ENCODE measurements at places on chromosomes 5 and 9. TPM values are rescaled to one million over a fixed set of nuclear protein-coding genes. Genes with fewer than 3 reads are reported as not detected.

The C9orf153 gene
- total RNA-seq = 0.26 TPM

The ZNF658 gene
- total RNA-seq = 3.1 TPM

The C9 gene
- not detected for total RNA-seq

The ARHGEF39 gene
- 28.1 TPM for total RNA-seq

The TXNDC8 gene
- total RNA-seq = not detected

The CYLC2 gene
- total RNA-seq = not detected

The STPG3 gene
- total RNA-seq = not detected

The CCL27 gene
- total RNA-seq = 0.80 TPM

The FREM1 gene
- total RNA-seq = not detected

DNA sequence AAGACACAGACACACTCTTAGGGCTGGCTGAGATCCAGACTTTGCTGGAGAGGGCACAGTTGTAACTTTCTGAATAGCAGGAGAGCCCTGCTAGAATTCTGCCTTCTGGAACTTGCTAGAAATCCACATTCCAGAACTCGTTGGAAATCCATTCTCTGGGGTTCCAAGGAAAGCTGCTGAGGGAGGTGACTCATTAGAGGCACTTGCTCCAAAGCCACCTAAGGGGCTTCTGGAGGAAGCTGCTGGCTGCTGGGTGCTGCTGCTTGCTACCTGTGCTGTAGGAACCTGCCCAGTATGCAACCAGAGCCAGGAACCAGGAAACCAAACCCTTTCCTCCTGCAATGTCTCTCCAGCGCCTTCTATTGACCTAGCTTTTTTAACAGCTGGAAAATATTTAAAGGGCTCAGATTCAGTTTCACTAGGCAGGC lies 4.1 kb upstream of the TLE4 start:
- DNase-seq = no peak

DNA sequence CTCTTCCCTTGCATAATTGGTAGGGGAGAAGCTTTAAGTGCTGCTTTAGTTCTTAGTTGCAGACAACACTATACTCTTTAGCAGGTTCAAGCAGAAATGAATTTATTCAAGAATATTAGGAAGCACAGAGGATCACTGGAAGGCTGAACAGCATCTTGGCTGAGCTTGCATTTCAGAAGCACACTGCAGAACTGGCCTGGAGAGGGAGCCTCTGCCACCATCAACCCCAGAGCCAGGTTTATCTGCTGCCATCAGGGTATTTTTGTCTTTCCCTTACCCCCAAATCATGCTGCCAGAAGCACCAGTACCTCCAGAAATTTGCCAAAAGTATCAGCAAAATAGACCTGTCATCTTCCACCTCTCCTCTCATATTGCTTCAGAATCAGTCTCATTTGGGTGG lies 440.7 kb downstream of the DMAC1 start:
- no peak for DNase-seq

- no peak for DNase-seq
Measured at GRCh38 chr5:107184871-107185270, 485.9 kb downstream of the EFNA5 start.

DNA sequence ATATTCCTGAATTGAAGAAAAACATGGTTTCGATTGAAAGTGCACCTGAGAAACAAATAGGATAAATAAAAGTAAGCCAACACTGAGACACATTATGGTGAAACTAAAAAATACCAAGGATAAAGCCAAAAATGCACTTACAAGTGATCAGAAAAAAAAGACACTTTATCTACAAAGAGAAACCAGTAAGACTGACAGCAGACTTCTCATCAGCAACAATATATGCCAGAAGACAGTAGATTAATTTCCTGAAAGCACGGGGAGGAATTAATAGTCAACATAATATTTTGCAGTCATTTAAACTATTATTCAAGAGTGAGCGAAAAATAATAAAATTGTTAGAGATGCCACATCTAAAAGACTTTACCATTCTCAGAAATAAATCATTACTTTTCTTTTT lies 172.7 kb upstream of the MAST4 start:
- no peak for DNase-seq

- no peak for DNase-seq
Measured at GRCh38 chr5:55591686-55592085, 56.9 kb upstream of the PLPP1 start.

DNA sequence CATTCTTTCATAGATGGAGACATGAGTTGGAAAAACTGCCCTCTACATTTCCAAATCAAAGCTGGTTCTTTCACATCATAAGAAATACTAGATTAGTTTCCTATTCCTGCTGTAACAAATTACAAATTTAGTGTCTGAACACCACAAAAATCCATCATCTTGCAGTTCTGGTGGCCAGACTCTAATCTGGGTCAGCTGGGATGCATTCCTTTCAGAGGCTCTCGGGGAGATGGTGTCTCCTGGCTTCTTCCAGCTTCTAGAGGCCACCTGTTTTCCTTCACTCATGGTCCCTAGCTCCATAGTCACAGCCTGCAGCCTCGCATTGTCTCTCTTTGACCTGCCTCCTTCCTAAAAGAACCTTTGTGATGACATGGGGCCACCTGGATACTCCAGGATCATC lies 65.2 kb downstream of the RETREG1 start:
- no peak for DNase-seq

GRCh38 chr9:76756941-76757673 lies 7.1 kb upstream of the PCA3 start:
- no peak for DNase-seq

DNA sequence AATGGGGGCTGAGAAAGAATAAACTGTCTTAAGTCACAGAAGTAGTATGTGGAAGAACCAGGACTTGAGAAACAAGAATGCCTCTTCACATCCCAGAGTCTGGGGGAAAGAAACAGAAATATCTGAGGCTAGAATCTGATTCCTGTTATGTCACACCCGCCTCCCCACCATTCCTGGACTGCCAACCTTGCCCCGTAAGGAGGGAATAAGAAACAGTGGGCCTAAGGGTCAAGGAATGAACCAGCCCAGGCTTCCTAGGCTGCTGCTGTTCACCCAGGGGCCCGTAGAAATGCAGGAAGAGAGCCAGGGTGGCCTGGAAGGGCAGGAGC lies 4.3 kb downstream of the PCDH1 start:
- no peak for DNase-seq

DNA sequence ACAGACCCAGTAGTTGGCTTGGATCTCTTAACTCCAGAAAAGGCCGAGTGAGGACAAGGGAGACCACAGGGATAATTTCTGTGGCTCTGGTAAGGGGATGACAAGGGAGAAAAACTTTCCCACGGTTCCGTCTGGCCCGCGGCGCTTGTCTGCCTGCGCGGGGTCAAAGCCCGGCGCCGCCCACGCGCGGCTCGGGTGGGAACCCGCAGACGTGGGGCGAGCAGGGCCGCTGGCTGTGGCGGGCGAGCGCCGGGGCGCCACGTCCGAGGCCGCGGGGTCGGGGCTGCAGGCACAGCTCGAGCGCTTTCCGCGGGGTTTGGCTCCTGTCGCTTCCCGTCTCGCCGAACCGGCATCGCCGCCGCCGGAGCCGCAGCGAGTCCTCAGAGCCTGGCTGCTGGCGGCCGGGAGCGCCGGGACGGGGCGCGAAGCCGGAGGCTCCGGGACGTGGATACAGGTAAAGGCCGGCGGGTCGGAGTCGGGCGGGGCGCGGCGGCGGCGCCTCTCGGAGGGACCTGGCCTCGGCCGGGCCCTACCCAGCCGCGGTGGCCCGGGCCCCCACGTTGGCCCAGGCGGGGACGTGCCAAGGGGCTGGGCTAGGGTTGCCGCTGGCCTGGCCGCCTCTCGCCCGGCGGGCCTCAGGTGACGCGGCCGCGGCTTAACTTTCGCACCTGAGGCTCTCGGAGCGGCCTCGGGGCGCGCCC lies at the start of gene RNF180:
RNF180 (plus strand) TSS at position 344 of the 701 bp plus-strand sequence. CDS start 34,965 bp downstream, outside the sequence.
- peak; percentile 9 for DNase-seq

- no peak for DNase-seq
Measured at GRCh38 chr5:155540000-155540595, 526.5 kb downstream of the KIF4B start.

DNA sequence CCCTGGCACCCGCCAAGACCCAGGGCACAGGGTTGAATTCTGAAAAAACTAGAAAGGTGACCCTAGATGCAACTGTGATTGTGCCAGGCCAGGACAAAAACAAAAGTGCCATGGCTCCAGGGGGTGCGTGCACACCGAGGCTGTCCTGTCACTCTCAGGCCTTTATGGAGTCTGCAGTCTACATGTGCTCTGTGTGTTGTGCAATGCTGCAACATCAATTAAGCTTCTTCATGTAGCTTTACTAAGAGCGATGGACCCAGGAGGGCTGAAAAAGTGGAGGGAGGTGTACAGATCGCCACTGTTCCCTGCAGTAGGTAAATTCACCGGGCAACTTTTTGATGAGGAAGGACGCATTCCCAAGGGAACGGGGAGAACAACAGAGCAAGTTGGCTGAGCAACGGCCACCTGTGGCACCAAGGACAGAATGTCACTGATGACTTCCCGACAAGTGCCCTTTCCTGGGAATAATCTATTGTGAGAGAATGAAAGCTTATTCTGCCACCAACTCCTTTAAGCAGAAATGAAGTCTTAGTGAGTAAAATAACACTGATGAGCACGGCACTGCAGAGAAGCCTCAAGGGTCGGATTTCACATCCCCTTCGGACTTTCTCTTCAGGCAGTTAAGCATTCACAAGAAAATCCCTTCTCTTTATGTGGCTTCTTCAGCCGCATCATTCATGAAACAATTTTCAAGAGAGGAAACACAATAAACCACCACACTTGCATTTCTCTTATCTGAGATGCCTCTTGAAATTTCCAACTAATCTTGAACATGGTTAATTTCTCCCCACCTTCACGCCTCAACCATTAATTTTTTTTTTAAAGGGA lies 149.6 kb downstream of the DROSHA start:
- no peak for DNase-seq

DNA sequence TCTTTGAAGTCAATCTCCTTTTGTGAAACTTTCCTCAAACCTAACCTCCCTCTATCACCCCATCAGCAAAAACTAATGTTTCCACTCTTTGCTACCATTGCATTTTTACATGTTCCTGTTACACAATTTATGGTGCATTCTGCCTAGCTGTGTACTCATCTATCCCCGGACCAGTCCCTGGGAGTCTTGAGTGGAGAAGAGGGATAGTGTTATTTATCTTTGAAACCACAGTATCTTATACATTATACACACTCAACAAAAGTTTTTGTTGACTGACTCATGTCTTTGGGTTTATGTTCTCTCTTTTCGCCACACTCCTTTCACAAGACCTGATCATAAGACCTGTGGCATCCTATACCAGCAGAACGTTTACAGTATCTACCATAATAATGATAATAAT lies 26.4 kb downstream of the TNFAIP8 start:
- DNase-seq = no peak

DNA sequence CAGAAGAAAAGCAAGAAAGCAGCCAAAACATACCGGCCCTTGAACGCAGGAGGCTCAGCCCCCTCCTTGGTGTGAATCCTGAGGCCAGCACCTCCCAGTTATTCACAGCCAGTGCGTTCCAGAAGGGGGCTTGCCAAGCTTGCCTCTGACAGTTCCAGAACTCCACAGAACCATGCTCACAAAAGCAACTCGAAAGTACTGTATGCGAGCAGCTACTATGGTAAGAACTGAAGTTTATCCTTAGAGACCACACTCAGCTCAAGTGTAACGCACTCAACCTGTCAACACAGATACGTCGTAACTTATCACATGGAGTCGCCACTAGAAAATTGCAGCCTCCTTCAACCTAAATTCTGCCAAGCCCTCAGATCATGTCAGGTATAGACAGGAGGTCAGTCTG lies 1.4 kb downstream of the UBAC1 start:
- DNase-seq = no peak

DNA sequence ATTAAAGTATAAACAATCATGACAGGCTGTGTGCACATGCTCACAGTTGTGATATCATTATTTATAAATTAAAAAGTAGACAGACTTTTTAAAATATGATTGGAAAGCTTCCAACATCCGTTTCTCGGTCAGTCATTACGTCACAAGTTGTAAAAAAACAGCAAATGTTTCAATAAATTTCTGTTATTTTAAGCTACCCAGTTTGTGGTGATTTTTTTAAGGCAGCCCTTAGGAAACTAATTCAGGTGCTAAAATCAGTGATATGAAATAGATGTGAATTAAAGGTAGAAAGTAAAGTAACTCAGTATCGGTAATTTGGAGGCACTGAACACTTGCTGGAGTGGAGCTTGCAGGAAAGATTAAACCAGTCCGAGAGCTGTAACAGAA lies 1.2 kb downstream of the CCNH start:
- no peak for DNase-seq

DNA sequence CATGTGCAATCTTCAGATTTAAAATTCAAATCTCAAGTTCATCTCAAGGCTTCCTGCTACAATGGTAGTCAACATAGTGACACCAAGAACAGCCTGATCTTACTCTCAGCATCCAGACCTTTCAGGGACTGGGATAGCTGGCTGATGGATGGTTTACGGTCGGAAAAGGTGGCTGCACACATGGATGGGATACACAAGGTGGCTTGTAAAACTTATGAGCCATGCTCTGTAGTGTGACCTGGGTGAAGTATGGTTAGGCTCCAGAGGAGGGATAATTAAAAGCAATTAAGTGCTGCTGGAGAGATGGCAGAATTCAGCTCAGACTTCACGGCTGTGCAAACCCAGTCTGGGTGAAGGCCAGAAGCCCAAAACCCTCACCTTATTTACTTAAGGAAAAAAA lies 379.5 kb downstream of the NFIB start:
- no peak for DNase-seq

GRCh38 chr5:171966270-171966669 lies 40.2 kb downstream of the FBXW11 start:
- DNase-seq = no peak

GRCh38 chr9:93120846-93121315 lies 13.2 kb downstream of the NINJ1 start:
- DNase-seq = no peak

Data from activated CD4-positive, alpha-beta memory T cell treated with anti-CD3 and anti-CD28 coated beads for 36 hours (primary cell).